ENCODE measurements at places on chromosomes 12 and 14.

GRCh38 chr12:24494401-24494800 is 454.5 kb downstream of the BCAT1 start:
- DNase-seq: no peak

GRCh38 chr12:118033323-118033722 is 16.8 kb downstream of the RFC5 start:
- no peak for DNase-seq

DNA sequence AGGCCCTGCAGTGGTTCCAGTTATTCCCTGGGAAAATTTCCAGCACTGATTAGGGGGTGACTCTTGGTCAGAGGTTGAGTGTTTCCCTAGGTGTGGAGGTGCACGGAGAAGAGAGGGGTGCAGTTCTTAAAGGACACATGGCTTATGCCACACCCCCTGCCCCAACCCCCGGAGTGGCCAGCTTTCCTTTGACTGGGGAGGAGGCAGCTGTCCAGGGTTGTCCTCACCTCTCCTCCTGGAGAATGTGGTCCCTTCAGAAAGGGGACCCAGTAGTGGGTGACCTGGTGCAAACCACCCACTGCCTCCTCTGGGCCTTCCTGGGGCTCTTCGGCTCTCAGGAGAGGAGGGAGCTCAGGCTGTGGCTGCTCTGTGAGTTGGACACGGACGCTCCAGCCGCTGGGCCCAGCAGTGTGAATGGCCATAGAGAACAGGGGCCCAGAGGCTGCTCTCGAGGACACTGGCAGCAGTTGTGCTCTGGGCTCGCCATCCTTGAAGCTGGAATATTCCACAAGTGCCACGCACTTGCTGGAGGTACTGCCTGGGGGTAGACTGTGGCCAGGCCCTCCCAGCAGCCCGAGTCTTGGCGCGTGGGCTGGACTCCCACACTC is 13.6 kb downstream of the PACS2 start:
- DNase-seq: no peak

DNA sequence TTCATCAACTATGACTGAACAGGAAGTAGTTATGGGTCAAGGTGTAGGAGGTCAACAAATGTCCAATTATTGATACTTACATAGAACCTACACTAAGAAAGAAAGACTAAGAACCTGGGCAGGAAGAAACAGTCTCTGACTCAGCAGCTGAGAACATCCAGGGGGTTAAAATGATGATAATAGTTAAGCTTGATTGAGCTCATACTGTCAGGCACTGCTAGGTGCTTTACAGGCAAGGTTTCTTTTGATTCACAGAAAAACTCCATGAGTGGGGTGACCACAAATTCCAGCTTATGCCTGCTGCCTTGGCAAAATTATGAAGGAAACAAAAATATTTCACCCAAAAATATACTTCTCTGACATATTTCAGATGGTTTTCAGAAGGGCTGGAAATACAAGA is 75.0 kb downstream of the ACADS start:
- DNase-seq: no peak

GRCh38 chr14:103545219-103545914 is 16.4 kb downstream of the TRMT61A start:
- DNase-seq: no peak

GRCh38 chr12:110091136-110091711 is 32.9 kb upstream of the IFT81 start:
- no peak for DNase-seq

GRCh38 chr12:40947797-40948196 is 240.3 kb upstream of the PDZRN4 start:
- no peak for DNase-seq

DNA sequence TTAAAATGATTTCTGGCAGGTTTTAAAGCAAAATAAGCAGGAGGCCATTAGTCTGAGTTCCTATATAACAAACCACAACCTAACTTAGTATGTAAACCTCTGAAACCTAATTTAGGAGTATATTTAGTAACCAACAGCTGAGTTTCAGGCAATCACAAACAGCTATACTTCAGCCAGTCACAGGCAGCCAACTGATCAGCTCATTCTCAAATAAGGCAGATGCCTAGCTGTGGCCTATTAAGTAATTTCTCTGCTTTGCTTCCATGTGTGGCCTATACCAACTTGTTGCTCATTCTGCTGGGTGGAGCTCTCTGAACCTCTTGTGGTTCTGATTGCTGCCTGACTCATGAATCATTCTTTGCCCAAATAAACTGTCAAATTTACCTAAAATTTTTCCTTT is 408.9 kb upstream of the FBXO33 start:
- no peak for DNase-seq

DNA sequence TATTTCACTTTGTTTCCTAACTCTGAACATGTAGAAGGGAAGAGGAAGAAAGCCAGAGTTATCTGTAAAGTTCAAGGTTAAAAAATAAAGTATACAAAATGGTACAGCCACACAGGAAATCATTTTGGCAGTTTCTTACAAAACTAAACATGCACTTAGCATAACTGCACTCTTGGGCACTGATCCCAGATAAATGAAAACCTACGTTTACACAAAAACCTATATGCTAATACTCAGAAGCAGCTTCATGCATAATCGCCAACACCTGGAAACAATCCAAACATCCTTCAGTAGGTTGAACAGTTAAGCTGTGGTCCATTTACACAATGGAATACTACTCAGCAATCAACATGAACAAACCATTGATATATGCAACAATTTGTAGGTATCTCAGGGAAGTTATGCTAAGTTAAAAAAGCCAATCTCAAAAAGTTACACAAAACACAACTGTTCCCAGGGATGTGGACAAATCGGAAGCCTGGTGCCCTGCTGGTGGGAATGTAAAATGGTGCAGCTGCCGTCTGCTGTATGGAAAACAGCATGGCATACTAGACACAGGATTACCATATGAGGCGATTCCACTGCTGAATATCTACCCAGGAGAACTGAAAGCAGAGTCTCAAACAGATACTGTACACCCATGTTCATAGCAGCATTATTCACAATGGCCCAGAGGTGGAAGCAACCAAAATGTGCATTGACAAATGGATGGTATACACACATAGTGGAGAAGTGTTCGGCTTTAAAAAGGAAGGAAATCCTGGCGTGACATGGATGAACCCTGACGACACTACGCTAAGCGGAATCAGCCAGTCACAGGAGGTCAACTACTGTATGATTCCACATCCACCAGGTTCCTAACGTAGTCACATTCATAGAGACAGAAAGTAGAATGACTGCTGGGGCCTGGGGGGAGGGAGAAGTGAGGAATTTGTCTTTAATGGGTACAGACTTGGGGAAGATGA is 37.7 kb downstream of the NRDE2 start:
- DNase-seq: no peak

DNA sequence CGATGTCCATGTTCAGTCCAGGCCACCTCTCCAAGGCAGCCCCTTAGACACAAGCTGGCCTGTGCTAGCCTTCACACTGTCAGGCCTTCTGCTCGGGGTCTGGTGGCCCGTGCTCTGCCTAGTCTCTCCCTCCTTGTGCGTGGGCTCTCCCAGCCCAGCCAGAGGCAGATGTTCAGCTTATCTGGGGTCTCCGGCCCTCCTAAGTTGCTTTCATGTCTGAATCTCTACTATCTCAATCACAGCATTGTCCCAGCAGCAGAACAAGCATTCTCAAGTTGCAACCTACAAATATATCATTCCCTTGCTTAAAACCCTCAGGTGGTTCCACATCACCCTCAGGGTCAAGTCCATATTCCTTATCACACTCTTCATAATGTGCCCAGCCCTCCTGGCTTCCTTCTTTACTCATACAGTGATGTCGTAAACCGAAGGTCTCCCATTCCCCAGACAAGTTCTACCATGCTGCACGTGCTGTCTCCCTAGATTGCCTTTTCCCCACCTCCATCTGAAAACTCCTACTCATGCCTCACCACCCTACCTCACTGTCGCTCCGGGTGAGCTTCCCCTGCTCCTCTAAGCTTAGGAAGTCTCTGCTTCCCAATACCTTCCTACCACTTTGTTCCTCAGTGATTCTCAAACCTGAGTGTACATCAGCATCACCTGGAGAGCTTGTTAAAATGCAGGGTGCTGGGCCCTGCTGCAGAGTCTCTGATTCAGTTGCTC is 1.5 kb downstream of the KRT73 start:
- no peak for DNase-seq

GRCh38 chr12:728781-729180 is 23.6 kb upstream of the WNK1 start:
- no peak for DNase-seq

DNA sequence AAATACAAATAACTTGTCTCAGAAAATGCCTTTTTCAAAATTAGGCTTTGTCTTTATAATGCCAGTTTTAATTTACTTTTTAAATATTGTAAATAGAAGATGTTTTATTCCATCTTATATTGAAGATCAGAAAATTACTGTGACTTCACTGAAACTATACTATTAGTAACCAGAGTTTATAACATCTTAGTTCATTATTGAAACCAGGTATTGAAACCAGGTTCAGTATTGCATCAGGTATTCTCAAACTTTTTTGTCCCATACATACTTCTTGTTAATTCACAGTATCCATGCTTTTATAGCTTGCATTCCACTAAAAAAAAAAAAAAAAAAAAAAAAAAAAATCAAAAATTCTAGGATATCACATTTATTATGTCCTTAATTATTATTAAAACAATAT is 227.5 kb downstream of the GXYLT1 start:
- DNase-seq: no peak

DNA sequence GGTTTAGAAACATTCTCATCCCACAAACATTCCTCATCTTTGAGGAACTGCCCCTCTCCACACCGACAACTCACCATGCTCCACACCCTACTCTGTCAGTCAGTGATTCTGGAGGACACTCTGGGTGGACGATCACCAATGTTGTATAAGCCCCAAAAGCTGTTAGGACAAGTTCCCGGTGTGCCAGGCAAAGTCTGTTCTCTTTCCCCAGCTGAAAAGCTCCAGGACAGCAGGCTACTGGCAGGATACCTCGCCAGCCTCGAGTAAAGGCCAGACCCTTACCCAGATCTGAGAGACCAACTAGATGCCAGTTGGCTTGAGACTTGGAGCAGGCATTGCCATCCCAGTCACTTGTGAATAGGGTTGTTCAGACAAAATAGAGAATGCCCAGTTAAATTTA is 12.0 kb downstream of the KRT5 start:
- no peak for DNase-seq

DNA sequence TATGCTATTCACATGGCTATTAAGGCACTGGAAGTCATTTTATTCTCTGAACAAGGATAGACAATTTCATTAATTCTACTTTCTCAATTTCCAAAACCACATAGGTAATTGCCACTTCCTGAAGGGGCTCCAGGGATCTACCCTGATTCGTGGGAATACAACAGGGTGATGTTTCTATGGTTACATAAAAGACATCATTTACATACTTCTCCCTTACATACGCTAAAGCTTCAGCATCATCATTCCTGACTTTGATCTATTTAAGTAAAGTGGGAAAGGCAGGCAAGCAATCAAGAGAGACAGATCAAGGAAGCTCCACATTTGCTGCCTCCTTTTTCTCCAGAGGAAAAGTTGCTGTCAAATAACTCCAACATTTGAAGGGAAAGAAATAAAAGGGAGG is 118.8 kb upstream of the SINHCAF start:
- DNase-seq: no peak

DNA sequence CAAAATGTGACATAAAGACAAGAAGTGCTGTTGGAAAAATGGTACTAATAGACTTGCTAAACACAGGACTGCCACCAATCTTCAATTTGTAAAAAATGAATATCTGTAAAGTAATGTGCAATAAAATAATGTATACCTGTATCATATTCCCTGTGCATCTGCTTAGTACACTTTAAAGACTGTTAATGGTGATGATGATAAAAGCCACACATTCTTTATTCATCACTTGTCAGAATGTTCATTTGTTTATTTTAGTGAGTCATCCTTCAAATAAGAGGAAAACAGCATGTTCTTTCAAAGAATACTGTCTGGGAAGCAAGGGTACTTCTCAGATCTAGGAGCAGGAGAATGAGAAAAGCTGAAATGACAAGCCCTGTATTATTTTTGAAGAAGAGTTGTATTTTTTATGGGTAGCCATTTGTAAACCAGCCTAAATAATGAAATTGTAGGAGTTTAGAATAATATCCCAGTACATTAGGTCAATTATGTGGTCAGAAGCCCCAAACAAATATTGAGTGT is 78.3 kb upstream of the PSMA6 start:
- no peak for DNase-seq

GRCh38 chr12:83031196-83031595 is 344.5 kb downstream of the TMTC2 start:
- no peak for DNase-seq

DNA sequence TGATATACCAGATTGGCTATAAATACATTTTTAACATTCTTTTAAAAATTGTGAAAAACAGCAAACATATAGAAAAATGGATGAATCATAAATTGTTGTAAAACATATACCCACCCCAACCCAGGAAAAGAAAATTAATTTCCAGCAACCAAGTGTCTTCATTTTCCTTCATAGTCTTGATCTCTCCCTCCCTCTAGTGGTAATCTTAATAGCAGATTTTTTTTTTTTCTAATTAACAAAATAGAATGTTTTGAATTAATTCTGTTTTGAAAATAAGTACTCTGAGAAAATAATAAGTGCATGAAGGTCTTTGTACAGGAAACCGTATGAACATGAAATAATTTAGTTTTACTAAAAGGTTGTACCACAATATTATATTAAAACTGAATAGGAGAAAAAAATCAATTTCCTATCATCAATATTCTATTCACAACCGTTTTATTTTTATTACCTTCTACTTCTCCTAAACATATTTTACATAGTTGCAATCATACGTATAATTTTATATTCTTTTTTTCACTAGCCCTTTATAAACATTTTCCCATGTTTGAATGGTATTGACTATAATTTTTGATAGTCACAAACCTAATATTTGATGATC is 7.0 kb downstream of the ETNK1 start:
- DNase-seq: no peak

GRCh38 chr12:121467638-121468498 is 68.0 kb downstream of the RNF34 start:
- DNase-seq: no peak

GRCh38 chr12:128830505-128830893 is 6.7 kb upstream of the SLC15A4 start:
- no peak for DNase-seq

GRCh38 chr14:75854111-75854799 is 127.5 kb downstream of the TGFB3 start:
- no peak for DNase-seq

DNA sequence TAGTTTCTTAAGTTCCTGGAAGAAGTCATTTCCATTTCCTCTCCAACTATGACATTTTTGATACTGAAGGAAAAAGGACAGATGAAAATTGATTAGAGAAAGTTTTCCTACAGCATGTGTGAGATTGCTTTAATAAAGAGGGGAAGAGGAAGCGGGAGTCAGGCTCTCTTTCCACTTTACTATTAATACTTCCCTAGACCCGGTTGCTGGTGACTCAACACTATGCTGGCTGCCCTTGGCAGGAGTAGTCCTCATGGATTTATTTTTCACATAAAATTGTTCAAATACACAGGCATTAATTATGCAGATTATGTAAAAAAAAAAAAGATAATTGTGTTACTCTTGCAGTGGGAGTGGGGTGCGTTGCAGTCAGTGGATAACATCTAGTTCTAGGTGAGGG is 293.4 kb downstream of the EGLN3 start:
- no peak for DNase-seq

Measured in T-helper 17 cell (primary cell).